CD4-positive, CD25-positive, alpha-beta regulatory T cell (primary cell): ENCODE measurements at places on chromosomes 7 and 10. TPM values are rescaled to one million over a fixed set of nuclear protein-coding genes. Genes with fewer than 3 reads are reported as not detected.

- H3K27me3 ChIP-seq, result peaks cover 30% of the 10 kb centered on the region
- DNase-seq, result no peak
- no peak overlapping the region for H3K4me3 ChIP-seq
- H3K4me1 ChIP-seq, result peaks cover 30% of the 10 kb centered on the region
Observed at GRCh38 chr10:129965959-129966358, 1.9 kb upstream of the EBF3 start.

DNA sequence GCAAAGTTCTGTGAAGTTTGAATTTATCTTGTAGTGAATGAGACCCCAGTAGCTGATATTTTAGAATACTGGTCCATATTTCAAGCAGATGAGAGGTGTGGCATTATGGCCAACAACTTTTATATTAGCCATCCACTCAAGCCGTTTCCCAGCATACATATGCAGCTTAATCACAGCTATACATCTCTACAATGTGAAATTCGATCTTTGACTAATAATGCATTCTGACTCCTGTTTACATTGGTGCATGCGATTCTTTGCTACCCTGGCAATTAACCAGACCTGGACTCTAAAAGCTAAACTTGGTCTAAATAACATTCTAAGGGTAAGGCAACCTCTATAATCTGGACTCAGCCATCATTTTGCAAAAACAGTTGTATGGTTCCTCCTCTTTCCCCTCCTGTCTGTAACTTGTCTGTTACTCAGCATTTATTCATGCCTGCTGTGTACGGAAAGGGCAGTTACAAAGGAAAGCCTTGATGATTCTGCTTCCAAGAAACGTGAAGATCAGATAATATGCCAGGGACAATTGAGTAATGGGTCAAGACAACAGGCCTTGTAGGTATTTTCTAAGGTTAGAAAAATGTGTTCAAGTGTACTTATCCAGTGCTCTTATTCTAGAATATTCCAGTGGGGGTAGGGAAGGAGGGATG, 50.6 kb downstream of the PNLIPRP2 start:
- no peak overlapping the region for H3K27ac ChIP-seq
- H3K27me3 ChIP-seq, result no peaks in the 10 kb centered on the region
- H3K4me3 ChIP-seq, result no peak overlapping the region
- no peaks in the 10 kb centered on the region for H3K4me1 ChIP-seq

GRCh38 chr10:84195044-84195830, 900 bp downstream of the CDHR1 start:
- no peak overlapping the region for H3K4me3 ChIP-seq
- no peak for DNase-seq
- H3K27ac ChIP-seq, result no peak overlapping the region
- H3K36me3 ChIP-seq, result no peaks in the 10 kb centered on the region
- H3K27me3 ChIP-seq, result peaks cover 3% of the 10 kb centered on the region

The PPIA gene
- total RNA-seq, result 670 TPM
